Dermis microvascular lymphatic vessel endothelial cell (primary cell): ENCODE measurements at places on chromosomes 16 and 17. TPM values are rescaled to one million over a fixed set of nuclear protein-coding genes. Genes with fewer than 3 reads are reported as not detected.
A peak's percentile ranks its signal among the peaks of the same experiment; 100 is the strongest.

Gene RCVRN
- total RNA-seq, result not detected in 2 replicates

Gene DNAAF8
- 0.13 TPM in 2 replicates for total RNA-seq

Gene C17orf100
- 0.13 and 0.63 TPM in 2 replicates for total RNA-seq

Gene SLC5A10
- not detected in 2 replicates for total RNA-seq

Gene MT3
- not detected in 2 replicates for total RNA-seq

Gene PERCC1
- not detected in 2 replicates for total RNA-seq

Gene GP1BA
- not detected in 2 replicates for total RNA-seq

Gene KRT15
- 0.13 and 1.2 TPM in 2 replicates for total RNA-seq

Gene SMIM36
- total RNA-seq, result not detected in 2 replicates

DNA sequence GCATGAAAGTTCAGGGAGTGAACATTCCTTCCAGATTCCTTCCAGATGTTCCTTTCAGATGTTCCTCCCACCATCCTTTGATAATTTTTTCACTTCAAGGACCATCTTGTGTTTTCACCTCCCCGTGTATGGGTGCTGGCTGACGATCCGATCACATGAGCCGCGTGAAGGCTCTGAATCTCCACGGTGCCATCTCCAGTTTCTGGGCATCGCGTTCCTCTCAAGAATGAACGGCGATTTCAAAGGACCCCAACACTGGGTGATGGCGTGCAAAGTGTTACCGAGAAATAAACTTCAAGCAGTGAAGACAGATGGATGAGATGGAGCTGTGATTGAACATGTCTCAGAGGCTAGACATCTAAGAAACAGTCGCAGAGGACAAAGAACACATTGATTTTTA lies 245.3 kb downstream of the GSG1L start:
- DNase-seq, result no peak

DNA sequence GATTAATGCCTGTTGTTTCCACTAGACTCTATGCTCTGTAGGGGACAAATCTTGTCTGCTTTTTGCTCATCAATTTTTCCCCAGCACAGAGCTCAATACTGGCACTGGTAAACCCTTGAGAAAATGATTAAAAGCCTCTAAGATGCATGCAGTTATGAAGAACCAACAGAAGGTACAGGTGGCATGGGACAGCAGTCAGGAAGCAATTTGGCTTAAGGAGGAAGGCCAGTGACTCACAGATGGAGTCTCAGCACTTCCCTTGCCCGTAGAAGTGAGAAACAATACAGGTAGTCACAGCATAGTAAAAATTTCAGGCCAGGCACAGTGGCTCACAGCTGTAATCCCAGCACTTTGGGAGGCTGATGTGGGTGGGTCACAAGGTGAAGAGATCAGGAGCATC lies 504.7 kb upstream of the RBFOX1 start:
- no peak for DNase-seq

- no peak for DNase-seq
Measured at GRCh38 chr17:57732062-57732461, 13.0 kb downstream of the CCDC182 start.

DNA sequence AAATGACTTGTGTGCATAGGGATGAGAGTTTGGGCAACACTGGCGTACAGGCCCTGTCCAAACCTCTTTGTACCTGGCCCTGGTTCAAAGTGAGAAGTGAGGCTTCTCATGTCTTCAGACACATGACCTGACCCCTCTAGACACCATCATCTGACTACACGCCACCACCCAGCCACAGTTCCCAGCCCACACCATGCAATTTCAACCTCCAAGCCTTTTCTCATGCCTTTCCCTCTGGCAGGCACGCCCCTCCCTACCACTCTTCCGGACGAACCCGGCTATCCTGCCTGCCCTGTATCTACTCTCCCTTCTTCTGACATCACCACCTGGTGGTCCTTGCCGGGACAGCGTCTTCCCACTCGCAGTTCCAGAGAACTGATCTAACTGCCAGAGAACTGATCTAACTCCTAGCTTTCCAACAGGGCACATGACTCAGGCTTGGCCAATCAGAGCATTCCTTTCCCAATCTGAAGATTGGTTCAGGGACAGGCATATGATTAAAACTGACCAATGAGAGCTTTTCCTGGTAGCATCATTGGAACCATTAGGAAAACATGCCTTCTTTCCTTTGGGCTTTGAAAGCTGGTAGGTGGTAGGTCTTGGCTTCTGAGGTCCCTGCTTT lies 27.1 kb upstream of the IL21R start:
- peak; percentile 75 for DNase-seq

DNA sequence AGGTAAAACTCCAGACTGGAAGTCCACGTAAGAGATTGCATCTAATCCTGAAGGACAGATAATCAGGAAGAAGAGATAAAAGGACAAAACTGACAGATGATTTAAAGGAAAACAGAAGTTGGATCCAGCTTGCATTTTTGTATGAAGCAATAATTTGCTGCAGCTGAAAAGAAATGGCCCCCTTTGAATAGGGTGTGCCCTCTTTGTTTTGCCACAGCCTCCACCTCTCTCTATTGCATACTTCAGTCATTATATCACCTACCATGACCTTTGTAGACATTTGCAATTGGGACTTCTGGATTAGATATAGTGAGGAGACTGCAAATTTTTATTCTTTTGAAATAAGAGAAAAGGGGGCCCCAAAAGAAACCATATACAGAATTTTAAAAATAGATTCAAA lies 8.1 kb downstream of the NOG start:
- no peak for DNase-seq

- DNase-seq, result no peak
Measured at GRCh38 chr16:76656994-76657393, 379.8 kb downstream of the CNTNAP4 start.

GRCh38 chr16:65716737-65717700 lies 595.2 kb upstream of the CDH11 start:
- DNase-seq, result no peak

GRCh38 chr16:75862098-75862386 lies 135.8 kb upstream of the CPHXL start:
- DNase-seq, result no peak

DNA sequence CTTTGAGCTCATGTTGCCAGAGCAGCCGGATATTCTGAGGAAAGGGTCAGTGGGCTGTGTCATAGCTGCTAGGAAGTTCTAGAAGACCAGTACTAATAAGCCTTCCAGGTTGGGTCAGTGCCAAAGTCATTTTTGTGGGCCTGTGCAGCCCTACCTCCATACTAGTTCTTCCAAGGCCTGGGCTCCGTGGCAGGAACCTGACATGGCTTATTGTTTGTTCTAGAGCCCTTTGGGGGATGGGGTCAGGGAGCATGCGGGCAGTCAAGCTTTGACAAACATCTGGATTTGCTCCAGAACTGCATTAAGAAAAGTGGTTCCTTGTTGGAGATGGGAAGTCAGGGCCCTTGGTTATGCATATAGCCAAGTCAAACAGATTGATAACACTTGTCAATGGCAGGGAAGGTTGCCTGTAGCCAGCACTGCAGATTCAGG lies 7.6 kb downstream of the ALKBH5 start:
- no peak for DNase-seq

GRCh38 chr17:55432358-55433028 lies 10.9 kb upstream of the MMD start:
- no peak for DNase-seq

DNA sequence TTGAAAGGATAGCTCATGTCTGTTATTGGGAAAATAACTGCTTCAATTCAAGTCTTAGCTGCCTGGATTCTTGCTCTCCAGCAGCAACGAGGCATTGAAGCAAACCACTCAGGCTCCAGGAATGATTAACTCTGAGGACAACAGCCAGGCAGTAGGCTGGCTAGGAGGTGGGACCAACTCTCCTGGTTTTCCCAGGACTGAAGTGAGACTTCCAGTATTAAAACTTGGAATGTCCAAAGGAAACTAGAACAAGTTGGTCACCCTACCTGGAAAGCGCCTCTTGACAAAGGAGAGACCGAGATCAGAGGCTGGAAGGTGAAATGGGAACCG lies 100.7 kb downstream of the SALL1 start:
- DNase-seq, result no peak

- DNase-seq, result no peak
Measured at GRCh38 chr16:71894229-71894920, 956 bp upstream of the IST1 start.

DNA sequence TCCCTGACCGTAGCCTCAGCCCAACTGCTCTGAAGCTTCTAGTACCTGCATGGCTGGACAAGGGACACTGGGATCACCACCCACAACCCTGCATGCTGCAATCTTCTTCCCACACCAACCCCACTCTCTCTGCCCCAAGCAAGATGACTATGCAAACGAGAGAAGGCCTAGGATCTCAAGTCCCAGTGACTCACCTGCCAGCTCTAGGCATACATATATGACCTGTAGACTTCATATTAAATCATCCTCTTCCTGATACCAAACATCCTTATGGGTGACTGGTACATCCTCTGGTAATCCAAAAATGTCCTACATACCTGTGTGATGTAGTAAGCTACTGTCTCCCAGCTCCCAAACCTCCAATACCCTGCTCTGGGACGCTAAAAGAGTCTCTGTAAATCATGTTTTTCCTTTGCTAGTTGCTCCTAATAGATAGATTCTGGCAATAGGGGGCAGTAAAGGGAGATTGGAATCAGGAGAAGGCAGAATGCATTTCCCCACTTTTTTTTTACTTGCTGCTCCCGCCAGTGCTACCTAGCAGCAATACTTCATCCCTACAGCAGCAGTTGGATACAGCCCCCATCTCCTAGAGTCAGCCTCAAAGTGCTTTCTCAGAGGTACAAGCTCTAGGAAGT lies 43.4 kb upstream of the SOX9 start:
- DNase-seq, result no peak

DNA sequence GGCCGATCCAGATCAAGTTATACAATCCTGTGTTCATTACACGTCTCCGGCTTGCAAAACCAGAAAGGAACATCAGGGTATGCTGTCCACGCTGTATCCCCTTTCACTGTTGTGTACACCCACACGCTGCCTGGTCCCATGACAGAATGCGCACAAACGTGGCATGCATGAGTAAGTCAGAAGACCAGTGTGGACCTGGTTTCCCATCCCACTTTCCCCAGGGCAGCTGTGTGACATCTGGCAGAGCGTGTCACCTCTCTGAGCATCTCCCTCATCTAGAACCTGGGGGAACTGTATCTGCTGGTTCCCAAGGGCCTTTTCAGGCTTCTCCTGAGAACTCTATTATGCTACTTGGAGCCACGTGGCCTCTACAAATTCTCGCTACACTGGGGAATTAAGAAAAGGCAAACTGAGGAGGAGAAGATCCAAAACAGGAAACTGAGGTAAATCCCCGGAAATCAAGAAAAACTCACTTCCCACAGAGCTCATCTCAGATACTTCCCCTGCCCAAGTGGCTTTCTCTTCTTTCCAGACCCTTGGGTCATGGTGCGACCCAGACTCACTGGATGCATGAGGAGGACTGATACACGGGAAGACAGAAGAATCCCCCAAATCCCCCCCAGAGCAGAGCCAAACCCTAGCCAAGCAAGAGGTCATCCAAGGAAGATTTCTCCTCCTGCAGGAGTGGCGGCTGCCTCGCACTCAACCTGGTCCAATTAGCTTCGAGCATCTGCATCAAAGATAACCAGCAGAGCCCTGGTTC lies 139.3 kb downstream of the GAS7 start:
- no peak for DNase-seq

- no peak for DNase-seq
Measured at GRCh38 chr17:30237296-30238002, 2.0 kb upstream of the SLC6A4 start.

DNA sequence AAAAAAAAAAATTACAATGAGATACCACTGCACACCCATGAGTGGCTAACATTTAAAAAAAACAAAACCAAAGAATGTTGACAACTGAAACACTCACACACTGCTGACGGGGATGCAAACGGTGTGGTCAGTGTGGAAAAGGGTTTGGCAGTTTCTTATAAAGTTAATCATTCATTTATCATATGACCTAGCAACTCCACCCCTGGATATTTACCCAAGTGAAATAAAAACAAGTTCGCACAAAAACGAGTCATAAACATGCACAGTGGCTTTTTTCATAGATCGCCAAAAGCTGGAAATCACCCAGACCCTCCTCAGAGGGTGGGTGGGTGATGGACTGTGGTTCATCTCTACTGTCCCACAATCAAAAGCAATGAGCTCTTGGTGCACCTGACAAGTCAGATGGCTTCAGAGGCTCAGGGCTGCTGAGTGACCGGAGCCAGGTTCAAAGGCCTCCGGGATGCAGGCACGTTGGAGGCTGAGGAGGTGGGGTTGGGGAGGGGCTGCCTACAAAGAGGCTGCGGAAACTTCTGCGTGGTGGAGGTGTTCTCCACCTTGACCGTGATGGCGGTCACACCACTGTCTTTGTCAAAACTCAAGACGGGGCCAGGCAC lies 14.2 kb downstream of the RAB40B start:
- no peak for DNase-seq

DNA sequence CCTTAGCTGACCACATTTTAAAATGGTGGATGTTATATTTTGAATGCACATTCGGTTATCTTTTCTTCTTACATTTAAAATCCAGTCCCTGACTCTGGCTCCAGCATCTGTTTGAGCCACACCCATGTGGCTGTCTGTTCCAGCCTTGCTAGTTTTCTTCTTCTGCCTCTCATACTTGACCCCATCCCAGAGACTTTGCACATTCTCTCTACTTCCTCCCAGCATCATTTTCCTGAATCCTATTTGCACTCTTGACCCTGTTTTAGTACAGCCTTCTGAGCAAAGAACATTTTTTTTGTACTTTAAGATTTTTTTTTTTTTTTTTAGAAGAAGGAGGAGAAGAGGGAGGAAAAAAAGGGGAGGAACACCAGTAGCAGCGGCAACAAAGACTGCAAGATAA lies 23.3 kb upstream of the MAF start:
- DNase-seq, result no peak

GRCh38 chr16:20181416-20181815 lies 107.7 kb upstream of the GPR139 start:
- no peak for DNase-seq

DNA sequence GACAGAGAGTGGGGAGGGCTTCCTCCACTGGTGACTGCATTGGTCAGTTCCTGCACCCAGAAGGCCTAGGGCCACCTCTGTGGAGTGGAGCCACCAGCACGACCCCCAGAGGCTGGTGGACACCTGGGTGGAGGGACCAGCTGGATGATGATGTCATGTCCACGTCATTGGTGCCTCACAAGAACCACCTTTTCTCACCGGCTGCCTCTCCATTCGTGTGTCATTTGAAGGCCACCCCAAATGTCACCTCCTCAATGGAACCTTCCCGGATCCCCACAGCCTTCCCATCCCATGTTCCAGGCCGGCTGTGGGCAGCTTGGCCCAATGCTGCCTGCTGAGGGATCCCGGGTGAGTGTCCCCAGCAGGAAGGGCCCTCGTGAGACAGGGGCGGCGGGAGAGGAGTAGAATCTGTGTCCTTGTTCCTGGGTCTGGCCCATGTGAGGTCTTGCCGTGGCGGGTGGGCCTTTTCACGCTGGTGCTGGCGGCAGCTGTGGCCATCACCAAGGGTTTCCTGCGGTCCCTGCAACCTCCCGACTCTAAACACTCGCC lies 9.1 kb upstream of the CHMP6 start:
- DNase-seq, result no peak
